ENCODE measurements at places on chromosomes 7 and 10.

DNA sequence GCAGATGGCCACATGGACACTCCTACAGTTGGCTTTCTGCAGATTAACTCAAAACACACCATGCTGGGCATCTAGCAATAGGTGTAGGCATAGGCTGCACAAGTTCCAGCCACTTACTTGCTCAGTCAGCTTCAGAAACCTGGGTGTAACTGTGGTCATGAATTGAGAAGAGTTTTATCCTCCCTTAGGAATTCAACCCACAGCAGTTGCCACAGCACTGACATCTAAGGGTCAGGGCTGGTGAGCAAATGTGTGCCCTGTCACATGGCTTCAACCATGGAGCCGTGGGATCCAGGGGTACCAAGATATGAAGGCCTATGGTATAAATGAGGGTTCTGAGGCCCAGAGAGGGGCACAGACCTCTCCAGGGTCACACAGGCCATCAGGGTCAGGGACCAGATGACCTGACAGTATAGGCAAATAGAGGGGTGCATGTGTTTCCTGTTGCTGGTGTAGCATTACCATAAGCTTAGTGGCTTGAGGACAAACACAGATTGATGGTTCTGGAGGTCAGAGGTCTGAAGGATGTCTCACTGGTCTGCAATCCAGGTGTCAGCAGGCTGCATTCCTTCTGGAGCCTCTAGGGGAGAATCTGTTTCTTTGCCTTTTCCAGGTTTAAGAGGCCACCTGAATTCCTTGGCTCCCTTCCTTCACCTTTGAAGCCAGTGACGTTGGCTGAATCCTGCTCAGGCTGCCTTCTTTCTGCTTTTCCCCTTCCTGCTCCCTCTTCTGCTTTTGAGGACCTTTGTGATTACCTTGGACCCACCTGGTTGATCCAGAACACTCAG, 24.1 kb downstream of the MINDY4 start:
- DNase-seq: no peak

GRCh38 chr7:139094030-139094429, 15.5 kb downstream of the ZC3HAV1 start:
- DNase-seq: no peak

- no peak for DNase-seq
These were observed 1.8 kb upstream of the PDGFA start for GRCh38 chr7:521221-522070.

DNA sequence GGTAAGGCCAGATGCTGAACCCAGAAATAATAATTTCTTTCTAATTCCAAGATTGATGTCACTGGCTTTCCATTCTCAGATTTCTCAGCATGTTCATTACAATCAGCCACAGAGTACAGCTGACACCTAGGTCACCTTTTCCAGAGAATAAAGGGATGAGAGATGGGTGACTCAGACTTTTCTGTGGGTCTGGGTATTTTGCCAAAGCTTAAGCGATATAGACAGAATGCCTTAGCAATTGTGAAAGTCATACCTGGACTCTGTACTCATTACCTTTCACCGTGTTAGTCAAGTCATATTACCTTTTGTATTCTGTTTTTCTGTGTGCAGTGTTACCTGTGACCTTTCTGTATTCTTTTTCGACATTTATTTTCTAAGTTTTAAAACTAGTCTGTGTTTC, 10.6 kb upstream of the PRTFDC1 start:
- no peak for DNase-seq

GRCh38 chr7:127658970-127659630, 7.1 kb downstream of the SND1 start:
- no peak for DNase-seq

Data from activated CD4-positive, alpha-beta T cell treated with anti-CD3 and anti-CD28 coated beads, Interleukin-2, amount 50 U/mL, for 4 hours (primary cell).